Suppressor macrophage treated with lipopolysaccharide for 1 hour (primary cell): ENCODE measurements at places on chromosomes 3 and 15.
A peak's percentile ranks its signal among the peaks of the same experiment; 100 is the strongest.

DNA sequence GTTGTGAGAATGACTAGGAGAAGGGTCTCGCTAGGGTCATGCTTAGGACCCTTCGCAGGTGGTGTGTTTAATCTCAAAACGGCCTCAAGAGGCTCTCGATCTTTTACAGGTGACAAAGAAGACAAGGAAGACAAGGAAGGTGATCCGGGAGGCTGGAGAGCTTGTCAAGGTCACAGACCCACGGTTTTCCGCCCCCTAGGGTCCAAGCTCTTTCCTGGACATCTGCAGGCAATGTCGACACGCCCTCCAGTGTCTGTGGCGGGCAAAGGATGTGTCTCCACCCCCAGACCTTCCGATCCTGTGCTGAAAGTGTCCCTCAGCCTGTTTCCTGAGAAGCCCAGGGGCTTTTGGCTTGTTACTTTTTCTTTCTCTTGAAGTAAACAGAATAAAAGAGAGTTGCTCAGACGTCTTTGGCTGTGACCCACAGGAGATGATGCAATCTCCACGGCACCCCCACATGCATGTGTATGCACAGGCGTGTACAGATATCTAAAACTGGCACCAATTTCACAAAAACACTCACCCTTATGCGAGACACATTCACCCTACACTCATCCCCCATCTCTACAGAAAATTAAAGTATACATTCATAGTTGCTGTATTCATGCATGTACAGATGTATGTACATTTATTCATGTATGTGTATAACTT is 108.8 kb downstream of the KLF13 start:
- DNase-seq: peak; percentile 86

DNA sequence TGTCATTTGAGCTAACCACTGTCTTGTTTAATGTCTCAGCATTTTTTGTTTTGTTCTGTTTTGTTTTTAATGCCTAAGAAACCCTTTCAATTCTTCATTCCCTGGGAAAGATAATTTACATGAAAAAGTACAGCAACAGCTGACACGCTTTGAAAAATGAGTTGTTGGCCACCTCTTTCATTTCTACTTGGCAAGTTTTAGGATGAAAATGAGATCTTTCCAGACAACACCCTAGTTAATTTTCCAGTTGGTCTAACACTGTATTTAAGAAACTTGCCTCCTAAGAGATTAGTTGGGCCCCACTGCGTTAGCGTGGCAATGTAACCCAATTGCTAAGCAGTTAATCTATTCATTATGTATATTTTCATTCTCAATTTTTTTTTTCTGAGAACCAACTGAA is 194.0 kb upstream of the LRRN1 start:
- DNase-seq: no peak

DNA sequence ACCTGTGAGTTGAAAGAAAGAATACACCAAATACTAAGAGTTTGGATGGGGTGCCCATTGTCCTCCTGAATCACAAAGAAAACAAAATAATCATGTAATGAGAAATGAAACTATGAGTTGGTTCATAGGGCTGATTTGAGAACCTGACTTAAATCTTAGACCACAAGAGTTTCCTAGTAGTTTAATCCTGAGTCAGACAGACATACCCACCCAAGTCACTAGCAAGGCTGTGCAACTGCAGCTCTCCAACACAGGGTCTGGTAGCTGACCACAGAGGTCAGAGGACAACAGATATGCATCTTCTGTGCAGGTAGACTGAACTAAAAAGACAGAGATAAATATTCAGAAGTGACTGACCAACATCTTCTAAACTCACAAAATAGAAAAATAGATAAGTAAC is 296.3 kb upstream of the TMCO5A start:
- no peak for DNase-seq

GRCh38 chr3:94294806-94295205 is 231.9 kb downstream of the NSUN3 start:
- no peak for DNase-seq

GRCh38 chr3:115657168-115657567 is 33.9 kb downstream of the GAP43 start:
- no peak for DNase-seq

DNA sequence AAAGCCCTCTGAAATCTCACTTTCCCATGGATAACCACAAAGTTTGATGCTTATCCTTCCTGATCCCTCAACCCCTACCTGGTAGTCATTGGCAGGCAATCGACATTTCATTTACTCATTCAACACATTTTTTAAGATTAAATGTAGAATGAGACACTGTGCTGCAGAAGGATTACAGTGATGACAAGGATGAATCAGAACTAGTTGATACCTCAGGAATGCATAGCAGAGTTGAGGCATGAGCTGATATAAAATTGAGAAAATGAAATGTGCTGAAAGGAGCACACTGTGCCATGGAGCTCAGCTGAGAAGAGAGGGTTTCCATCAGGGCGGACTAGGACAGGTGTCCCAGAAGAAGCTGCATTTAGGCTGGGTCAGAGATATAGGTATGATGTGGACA is 48.9 kb upstream of the ACTL6A start:
- DNase-seq: no peak

GRCh38 chr3:138070006-138070405 is 45.4 kb downstream of the DZIP1L start:
- DNase-seq: no peak

DNA sequence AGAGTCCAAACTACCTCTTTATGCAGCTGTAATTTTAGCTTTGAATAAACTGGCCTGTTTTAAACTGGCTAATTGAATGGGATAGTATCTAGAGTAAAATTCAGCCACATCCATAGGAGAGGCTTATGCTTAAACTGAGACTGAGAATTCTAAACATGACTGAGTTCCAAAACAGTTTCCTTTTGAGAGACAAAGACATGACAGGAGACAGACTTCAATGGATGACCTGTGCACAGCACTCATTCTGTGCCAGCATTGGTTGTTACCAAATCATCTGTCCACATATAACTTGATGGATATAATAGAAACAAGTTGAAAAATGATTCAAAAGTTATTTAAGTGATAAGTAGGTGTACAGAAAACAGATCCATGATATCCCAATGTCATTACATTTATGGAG is 20.9 kb downstream of the IL12A start:
- DNase-seq: no peak

GRCh38 chr3:167837466-167837865 is 101.9 kb downstream of the SERPINI1 start:
- DNase-seq: peak; percentile 57

GRCh38 chr3:49638445-49638844 is 35.7 kb upstream of the APEH start:
- DNase-seq: peak; percentile 4

- DNase-seq: no peak
Measured at GRCh38 chr3:128376516-128376915, 90.2 kb downstream of the DNAJB8 start.

GRCh38 chr3:188060840-188061544 is 93.0 kb upstream of the LPP start:
- peak; percentile 25 for DNase-seq

DNA sequence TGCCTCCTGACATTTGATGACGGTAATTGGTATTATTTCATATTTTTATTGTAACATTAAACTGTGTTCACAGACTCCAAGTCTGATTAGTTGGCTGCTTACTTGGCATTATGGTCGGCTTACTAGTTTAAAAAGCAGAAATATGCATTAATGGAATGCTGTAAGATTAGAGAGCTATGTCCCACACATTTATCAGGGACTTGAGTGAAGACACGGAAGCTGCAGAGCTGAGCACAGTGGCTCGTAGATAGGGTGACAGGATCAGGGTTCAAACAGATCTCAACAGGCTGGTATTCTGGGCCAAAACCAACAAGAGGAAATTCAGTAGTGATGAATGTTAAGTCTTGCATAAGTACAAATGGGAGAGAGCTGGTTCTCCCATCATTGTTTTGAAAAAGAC is 113.8 kb downstream of the ADAMTSL3 start:
- no peak for DNase-seq

GRCh38 chr15:33405096-33405495 is 94.3 kb downstream of the RYR3 start:
- DNase-seq: no peak

GRCh38 chr15:40047415-40048210 is 8.6 kb upstream of the SRP14 start:
- DNase-seq: peak; percentile 92

DNA sequence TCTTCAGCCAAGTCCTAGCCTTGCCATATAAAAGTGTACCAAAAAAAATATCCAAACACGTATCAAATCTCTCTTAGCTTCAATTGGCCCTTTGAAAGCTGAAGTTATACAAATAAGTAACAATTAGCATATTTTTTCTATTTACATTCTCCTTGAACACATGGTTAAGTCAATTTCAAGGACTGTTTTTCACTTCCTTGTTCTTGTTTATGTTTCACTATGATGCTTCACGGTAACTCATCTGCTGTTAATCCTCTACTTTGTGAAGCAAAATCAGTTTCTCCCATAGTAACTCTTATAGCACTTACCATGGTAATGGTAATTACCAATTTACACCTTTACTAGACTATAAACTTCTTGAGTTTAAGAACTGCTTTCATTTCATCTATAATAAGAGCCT is 10.6 kb upstream of the SPRED1 start:
- DNase-seq: no peak

- DNase-seq: no peak
Measured at GRCh38 chr3:87367736-87368135, 91.4 kb upstream of the POU1F1 start.

DNA sequence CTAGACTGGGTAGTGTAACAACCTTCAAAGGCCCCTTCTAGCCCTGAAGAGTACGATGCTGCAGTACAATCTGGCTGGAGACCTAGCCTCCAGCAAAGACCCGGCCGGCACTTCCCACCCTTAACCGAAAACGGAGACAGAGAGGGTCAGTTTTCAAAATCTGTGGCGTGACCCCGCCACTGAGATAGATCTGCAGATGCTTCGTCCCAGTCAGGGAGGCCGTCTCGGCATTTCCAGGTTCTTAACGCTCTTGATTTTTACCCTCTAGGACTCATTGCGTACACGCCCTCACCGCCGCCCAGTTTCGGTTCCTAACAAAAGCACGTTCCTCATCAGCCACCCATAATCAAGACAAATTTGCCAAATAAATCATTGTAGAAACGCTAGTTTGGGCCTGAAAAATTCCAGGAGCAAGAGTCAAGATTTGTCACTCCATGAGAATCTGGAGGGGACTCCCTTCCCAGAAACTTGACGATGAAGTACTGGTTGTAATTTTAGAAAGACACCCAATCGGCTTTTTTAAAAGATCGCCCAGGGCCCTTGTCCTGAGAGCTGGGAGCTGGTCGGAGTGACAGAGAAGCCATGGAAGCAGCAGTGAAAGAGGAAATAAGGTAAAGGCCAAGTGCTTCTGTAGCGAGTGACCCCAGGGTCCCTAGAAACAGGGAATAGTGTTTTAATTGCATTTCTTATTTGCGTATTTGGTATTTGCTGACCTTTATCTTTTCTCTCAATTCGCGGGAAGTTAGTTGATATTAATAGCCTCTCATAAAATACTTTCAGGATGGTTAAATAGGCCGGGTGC is 868 bp upstream of the TMEM87A start:
- peak; percentile 85 for DNase-seq

DNA sequence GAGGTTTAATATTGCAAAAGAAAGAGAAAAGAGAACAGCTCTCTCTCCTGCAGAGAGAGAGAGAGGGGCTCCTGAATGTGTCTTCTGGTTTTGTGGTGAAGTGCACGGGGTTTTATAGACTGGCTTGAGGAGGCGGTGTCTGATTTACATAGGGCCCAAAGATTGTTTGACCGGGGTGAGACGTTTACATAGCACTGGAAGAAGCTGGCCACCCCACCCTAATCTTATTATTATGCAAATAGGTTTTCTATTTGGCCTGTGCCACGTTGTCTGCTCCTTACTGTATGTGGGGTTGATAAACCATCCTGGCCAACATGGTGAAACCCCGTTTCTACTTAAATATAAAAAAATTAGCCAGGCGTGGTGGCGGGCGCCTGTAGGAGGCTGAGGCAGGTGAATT is 268.6 kb downstream of the SV2B start:
- no peak for DNase-seq

GRCh38 chr3:58206406-58207011 is 4.3 kb downstream of the DNASE1L3 start:
- DNase-seq: peak; percentile 50

GRCh38 chr15:28955160-28955992 is 69.6 kb downstream of the APBA2 start:
- DNase-seq: no peak

DNA sequence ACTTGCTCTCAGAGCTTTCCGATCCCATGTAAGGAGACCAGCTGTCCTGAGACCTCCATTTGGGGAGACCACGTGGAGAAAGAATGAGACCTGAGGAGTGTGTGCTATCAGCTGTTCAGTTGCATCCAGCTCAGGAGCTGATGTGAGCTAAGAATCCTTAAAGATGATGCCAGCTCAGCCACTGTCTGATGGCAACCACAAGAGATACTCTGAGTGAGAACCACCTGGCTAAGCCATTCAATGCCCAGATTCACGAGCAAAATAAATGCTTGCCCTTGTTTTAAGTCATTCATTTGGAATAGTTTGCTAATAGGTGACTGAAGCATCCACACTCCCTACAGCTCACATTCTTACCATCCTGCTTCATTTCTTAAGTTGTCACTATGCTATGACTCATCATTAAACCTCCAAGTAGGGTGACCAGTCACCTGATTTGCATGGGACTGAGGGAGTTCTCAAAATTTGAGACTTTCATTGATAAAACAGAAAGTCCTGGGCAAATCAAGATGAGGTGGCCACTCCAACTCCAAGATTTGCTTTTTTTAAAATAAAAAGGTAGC is 56.4 kb downstream of the SPTSSB start:
- peak; percentile 40 for DNase-seq

DNA sequence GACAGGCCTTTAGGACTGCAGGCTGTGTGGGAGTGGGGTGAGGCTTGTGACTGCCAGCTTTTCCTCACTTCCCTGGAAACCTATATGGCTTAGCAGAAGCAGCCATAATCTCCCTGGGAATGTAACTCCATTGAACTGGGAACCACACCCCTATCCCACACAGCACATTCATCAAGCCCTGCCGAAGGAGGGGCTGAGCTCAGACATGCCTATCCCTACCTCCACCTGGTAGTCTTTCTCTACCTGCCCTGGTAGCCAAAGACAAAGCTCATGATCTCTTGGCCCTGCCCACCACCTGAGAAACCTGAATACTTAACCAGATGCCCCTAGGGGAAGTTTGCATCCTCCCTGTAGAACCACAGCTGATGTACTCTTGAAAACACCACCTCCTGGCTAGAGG is 219.8 kb downstream of the UNC13C start:
- no peak for DNase-seq

- no peak for DNase-seq
Measured at GRCh38 chr15:79117442-79118204, 27.0 kb upstream of the RASGRF1 start.

GRCh38 chr3:118641608-118642007 is 393.0 kb downstream of the IGSF11 start:
- no peak for DNase-seq
